ENCODE measurements at places on chromosomes 16 and 17.

DNA sequence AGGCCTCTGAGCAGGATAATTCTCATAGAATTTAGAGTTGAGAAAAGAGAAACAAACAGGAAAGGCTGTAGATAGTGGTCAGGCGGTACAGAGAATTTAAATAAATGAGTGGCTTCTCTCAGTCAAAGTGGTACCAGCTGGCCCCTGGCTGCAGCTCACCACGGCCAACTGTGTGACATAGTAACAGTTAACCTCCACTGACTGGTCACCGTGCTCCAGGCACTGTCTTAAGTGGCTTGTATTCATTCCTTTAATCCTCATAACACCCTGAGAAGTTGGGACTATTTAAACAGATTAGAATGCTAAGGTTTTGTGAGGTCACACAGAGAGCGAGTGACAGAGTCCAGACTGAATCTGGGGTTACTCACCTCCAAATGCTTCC is 108.9 kb downstream of the GNAO1 start:
- no peak for DNase-seq

DNA sequence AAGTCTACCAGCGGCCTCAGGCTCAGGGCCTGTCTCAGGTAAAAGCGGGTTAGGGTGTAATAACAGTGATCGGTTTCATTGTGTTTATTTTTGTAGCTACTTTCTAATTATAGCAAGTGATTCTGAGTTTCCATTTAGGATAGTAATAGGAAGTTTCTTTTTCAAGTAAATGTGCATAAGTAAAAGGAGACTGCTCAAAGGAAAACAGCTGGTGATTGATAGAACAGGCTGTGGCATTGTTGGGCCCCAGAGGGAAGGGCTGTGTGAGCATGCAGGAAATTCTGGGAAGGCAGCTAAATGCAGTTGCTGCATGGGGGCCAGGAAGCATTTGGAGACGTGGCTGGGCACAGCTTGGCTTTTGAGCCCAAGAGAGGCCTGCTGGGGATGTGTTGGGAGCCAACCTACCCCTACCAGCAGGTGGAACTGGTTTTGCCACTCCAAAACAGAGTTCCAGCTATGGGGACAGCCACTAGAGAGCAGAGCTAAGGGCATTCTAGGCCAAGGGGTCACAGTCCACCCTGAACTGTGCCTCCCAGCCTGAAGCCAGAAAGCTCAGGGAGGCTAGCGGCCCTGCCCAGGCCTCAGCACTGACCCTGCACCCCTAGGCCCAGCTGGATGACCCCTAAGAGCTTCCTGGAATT is 12.6 kb downstream of the SNX20 start:
- DNase-seq = peak; percentile 54

DNA sequence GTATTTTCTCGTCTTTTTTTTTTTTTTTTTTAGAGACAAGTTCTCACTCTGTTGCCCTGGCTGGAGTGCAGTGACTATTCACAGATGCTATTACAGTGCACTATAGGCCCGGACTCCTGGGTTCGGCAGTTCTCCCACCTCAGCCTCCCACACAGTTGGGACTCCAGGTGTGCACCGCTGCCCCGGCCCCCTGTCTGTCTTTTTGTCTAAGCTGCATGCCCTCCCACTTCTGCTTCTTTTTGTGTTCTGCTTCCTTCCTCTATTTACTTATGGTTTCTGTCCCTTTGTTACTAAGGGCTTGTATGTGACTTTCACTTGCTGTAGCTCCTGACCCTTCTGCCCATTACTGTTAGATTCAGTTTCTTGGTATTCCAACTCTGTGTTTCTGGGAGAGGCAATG is 20.5 kb downstream of the SLC7A6 start:
- no peak for DNase-seq

DNA sequence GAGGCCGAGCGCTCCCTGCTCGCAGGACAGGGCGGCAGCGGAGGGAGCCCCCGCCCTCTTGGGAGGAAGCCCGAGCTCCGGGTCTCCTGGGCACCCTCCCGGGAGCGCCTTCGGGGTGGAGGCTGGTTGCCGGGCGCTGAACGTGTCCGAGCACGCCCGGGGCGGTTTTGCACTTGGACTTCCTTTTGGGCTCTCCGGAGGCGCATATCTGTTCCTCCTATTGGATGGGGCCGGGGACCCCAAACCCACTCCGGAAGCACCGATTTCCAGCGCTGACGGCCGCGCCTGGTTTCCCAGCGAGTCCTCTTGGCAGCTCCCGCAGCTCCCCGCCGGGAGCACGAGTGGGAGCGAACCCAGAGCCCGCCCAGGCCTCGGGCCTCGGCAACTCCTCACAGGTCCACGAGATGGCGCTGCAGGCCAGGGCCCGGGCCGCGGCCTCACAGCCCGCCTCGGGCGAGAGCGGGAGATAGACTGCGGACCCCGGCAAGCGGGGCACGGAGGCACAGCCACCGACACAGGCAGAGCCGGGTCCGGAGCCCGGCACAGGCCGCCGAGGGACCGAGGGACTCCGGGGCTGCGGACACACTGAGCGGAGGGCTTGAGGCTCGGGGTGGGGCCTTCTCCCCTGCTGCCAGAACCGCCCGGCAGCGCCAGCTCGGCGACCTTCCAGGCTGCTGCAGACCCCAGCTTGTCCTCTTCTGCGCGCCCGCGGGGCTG is 12.7 kb downstream of the TBX2 start:
- DNase-seq = peak; percentile 95

DNA sequence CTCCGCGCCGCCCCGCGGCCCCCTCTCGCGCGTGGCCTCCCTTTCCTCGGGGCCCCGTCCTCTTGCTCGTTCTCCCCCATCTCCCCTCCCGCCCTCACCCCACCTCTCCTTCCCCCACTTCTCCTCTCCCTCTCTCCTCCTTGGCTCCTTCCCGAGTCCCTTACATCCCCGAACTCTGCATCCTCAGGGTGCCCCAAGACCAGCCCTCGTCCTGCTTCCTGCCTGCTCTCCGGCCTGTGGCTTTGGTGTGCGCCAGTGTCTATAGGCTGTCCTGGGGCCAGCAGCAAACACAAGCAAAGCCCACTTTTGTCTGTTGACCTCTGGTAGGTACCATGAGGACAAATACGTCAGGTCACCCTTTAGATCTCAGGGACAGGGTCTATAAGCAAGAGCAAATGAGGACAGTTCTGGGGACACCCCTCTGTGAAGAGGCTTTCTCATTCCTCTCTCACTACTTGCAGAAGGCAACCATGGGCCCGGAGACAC is 284 bp upstream of the COPZ2 start:
- DNase-seq = no peak

DNA sequence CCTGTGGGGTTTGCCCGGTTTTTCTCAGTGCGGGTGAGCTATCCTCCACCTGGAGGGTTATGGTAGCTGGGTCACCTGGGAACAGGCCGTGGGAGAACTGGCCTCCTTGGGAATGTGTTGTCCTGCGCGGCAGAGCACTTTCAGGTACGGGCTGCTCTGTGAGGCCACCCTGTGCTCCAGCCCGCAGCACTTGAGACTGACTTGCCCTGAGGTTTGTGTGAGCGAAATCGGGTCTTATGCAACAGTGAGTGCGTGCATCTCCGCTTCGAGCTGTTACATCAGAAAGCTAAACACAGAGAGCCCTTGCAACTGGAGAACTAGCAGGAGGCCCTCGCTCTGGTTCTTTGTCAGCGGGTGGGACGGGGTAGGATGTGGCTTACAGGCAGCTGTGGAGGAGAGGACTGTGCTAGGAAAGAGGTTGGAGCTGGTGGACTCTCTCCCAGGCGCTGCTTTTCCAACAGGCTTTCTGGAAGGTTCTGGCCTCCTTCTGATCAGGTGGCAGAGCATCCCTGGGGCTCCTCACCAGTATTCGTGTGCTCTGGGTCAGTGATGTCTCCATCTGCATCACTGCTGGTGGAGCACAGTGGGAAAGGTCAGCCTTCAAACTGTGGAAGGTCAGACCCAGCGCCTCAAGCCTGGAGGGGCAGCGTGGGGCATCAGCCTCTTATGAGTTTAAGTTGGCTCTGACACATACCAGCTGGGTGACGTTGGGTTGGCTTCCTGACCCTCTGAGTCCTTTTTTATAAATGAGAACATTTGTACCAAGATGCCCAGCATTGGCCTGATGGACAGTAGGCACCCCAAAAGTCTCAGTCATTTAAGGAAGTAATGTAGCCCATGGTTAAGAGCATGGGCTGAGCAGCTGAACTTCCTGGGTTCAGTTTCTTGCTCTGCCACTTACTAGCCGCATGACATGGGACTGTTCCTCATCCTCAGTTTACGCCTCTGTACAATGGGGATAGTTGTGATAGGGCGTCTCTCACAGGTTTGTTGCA is 76.3 kb downstream of the KSR1 start:
- DNase-seq = no peak

DNA sequence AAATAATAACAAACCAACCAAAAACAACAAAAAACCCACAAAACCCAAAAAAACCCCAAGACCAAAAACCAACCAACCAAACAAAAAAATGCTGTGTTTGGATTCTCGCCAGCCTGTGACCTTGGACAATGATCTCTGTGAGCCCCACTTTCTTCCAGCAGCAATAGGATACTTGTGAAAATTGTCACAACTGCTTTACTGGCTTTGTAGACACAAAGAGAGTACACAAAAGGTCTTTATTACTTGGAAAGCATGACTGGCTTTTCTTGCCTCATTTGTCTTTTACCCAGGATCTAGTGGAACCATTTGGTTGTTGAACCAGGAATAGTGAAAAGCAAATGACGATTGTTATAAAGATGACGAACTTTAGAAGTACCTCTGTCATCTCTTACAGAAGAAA is 256.6 kb downstream of the UTP18 start:
- DNase-seq = no peak

DNA sequence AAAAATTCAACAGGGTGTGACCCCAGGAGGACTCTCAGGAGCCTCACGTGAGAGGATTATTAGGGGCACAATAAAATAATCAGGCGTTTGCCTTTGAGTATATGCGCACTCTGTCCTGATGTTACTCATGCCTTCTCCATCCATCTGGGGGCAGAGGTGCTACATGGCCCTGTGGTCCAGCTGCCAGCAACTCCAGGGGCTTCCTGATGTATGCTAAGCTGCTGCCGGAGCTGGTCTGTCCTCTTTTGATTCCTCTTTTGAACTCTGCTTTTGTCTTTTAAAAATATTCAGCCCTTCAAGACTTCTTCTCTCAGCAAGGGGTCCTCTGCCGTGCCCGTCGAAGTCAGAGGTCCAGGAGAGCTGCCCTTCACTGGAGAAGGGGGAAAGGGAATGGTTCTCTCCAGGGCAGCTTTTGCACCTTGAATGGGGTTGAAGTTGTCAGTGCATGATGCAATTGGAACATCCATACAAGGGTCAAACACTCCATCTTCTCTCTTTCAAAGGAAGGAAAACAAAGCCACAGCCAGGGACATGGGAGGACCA is 431.4 kb downstream of the SHISA9 start:
- no peak for DNase-seq

DNA sequence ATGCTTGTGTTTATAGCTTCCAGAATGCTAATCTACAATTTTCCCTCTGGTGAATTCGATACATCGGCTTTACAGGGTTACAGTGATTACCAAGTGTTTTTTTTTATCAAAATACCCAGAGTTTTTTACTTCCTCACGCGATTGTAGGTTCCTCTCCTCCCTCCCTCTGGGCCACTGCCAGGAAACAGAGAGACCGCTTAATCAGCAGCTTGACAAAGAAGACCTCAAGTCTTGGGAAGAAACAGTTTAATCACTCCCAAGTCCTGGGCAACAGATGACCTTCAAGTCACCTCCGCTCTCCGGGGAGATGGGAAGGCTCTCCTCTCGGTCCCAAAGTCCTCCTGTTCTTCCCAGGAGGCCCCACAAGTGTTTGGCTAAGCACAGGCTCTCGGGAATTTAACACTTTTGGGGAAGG is 23.5 kb downstream of the SMTNL2 start:
- peak; percentile 63 for DNase-seq

DNA sequence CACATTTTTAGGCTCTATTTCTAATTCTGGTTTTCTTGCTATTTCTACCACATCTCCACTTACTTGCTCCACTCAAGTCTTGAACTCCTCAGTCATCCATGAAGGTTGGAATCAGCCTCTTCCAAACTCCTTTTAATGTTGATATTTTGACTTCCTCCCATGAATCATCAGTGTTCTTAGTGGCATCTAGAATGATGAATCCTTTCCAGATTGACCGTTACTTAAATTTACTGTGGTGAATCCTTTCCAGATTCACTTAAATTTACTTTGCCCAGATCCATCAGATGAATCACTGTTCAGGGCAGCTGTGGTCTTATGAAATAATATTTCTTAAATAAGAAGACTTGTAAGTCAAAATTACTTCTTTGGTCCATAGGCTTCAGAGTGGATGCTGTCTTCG is 32.4 kb downstream of the CLTC start:
- DNase-seq = no peak

DNA sequence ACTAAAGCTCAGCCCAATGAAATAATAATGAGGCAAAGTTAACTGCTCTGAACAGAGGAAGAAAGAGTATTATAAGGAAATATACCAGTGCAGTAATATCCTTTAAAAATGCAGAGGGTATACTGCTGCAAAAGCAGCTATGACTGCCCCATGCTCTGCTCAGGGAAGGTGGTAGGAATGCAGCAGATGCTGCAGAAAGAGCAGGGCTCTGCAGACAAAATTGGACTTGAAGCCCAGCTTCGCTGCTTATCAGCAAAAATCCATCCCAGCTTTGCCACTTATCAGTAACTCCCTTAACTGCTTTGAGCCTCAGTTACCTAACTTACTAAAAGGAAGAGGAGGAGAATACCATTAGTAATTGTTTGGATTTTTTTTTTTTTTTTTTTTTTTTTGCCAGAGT is 533.8 kb upstream of the CDH5 start:
- no peak for DNase-seq

- peak; percentile 69 for DNase-seq
These were observed 57.4 kb upstream of the MRTFB start for GRCh38 chr16:14013571-14014283.

- DNase-seq = no peak
These were observed 4.4 kb downstream of the ATP2A1 start for GRCh38 chr16:28882551-28883160.

DNA sequence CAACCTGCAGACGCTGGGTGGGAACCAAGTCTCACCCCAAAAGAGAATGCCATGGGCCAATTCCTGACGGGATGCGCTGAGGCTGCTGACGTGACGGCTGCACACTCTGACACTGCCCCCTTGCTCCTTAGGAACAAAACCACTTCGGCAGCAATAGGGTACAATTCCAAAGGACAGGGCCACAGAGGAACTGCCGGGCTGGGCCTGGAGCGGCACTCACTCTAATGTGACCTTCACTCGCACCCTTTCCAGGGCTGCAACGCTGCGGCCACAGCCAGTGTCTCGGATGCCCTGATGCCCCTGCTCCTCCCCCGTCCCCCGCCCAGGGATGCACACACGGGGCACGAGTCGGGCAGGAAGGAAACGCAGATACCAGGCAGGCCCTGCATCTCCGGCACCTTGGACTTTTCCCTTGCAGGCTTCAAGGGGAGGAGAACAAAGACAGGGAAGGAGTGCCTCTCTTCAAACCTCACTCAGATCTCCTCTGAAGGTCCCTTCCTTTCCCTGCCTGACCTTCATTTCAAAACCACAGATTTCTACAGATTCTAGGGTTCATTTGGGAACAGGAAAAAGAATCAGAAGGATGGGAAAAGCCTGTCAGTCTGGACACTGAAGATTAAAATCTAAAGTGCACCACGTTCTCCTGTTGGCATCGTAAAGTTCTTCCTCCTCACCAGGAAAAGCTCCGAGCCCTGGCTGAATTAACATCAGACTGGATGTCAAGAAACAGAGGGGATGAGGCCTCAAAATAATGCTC is 2.3 kb downstream of the PITPNA start:
- DNase-seq = no peak

GRCh38 chr16:67430977-67431774 is at the start of gene HSD11B2:
TSS of gene HSD11B2 (plus strand) at chr16:67431121. CDS start at chr16:67431249, 128 bp downstream.
- DNase-seq = peak; percentile 76

GRCh38 chr17:48910370-48910769 is 2.2 kb downstream of the UBE2Z start:
- DNase-seq = no peak

All from right forelimb (tissue), 1 donor.